Urothelium cell line (cell line): ENCODE measurements at places on chromosomes 2 and 18.

GRCh38 chr2:238016526-238016925 lies 44.3 kb upstream of the SCLY start:
- no peak for DNase-seq

DNA sequence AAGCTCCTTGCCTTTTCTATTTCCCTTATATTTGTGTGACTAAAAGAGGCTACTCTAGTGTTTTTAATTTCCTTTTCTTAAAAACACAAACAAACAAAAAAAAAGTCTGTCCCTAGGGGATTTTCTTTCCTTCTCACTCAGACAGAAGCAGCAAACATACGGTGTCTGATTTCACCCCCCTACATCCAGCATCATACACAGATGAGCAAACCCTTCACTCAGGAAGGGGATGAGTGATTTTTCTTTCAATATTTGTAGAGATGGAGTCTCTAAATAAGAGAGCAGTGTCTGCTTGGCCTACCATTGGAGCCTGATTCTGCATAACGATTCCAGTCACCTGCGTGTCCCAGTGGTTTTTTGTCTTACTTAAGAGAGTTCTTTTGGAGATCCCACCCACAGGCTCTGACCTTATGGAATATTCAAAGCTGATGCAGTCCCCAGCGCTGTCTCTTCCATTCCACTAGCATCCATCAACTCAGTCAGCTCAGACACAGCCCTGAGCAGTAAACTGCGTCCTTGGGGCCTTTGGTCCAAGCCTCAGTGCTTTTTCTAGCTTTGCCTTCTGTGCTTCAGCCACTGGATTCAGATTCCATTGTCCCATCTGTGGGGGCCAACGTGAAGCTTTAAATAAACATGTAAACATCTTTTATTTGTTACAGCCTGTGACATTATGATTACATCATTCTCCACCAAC lies 52.6 kb upstream of the TPO start:
- no peak for DNase-seq

GRCh38 chr2:100247256-100248043 lies 74.9 kb downstream of the LONRF2 start:
- no peak for DNase-seq

GRCh38 chr2:160006475-160006874 lies 55.9 kb downstream of the PLA2R1 start:
- no peak for DNase-seq

GRCh38 chr2:83587309-83587708 lies 871.8 kb downstream of the SUCLG1 start:
- no peak for DNase-seq

DNA sequence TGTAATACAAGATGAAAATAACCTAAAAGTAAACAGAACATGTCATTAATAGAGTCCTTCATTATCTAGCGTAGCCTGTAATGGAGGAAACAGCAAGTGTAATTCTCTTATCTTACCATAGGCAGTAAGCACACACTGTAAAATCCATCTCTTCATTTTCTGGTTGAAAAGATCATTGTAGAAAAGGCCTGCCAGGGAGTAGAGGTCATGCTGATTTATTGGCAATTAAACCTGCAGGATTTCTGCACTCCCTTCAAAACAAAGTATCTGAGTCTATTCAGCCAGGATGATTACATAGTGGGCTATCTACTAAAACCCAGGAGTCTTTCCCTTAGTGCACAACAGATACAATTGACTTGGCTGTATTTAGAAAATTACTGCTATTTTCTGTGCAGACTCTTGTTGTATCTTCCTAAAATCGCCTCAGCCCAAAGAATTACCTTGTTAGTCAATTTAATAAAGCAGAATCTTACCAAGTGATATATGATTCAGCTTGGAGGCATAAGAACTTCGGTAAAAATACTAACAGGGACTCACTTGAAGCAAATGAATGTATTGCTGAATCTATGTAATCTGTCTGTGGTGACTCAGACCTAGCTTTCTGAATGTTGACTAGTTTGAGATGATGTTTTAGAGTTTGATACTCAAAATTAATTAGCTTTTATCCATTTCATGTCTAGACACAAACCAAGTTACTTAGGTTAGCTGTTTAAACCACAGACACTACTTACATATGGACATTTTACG lies 250.4 kb upstream of the STON1 start:
- DNase-seq, result no peak

DNA sequence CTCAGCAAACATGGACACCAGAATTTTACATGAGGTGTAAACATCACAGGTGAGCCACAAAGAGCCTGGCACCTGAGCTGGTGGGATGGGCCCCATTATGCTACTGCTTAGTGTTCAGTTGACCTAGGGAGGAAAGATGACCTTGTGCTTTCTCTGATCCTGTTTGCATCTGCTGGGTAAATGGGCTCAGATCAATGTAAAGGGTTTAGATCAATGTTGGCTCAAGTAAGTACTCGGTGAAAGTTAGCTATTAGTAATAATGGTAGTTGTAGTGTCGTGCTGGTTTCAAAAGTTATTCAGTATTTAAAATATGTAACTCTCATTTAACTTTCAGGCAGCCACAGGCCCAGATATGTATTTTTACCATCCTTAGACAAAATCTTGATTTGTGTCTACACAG lies 19.8 kb downstream of the ABHD3 start:
- no peak for DNase-seq

DNA sequence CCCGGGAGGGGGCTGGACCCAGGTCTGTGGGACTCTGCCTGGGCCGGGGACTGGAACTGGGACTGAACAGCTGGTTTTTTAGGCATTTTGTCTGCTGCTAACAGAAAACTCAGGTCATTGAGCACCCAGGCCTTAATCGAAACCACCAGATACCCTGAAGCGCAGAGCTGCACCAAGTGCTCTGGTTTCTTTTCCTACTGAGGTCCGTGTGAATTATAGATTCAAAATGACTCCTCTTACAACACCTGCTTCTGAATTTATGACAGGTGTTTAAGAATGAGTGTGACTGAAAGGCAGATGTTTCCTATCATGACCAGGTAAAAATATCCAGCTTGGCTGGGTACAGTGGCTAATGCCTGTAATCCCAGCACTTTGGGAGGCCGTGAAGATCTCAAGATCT lies 47.8 kb downstream of the TRAPPC12 start:
- no peak for DNase-seq

GRCh38 chr2:85221067-85221691 lies 88.0 kb downstream of the TCF7L1 start:
- DNase-seq, result no peak

GRCh38 chr2:1697601-1698000 lies 46.7 kb downstream of the PXDN start:
- DNase-seq, result no peak
